ENCODE measurements at places on chromosomes 13 and 19.
A peak's percentile ranks its signal among the peaks of the same experiment; 100 is the strongest.

GRCh38 chr19:16143399-16144215 lies at the start of gene HSH2D:
Gene HSH2D (plus strand): TSS chr19:16143685. CDS start chr19:16148751, 5,066 bp downstream.
- DNase-seq = peak; percentile 83

DNA sequence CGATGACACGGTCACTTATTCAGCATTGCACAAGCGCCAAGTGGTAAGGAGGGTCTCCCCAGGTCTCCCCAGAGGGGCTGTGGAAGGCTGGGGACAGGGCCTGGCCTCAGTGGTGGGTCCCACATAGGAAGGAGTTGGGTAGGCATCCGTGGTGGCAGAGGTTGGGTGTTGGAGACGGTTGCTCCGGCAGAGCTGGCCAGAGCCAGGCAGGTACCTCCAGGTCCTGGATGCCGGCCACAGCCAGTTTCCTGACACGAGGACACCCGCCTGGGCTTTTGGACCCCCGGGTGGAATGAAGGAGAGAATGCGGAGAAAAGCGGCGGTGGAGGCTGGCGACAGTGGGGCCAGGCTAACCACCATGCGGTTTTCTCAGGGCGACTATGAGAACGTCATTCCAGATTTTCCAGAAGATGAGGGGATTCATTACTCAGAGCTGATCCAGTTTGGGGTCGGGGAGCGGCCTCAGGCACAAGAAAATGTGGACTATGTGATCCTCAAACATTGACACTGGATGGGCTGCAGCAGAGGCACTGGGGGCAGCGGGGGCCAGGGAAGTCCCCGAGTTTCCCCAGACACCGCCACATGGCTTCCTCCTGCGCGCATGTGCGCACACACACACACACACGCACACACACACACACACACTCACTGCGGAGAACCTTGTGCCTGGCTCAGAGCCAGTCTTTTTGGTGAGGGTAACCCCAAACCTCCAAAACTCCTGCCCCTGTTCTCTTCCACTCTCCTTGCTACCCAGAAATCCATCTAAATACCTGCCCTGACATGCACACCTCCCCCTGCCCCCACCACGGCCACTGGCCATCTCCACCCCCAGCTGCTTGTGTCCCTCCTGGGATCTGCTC lies 1.3 kb upstream of the FFAR1 start:
- peak; percentile 71 for DNase-seq

- no peak for DNase-seq
These were observed 8.0 kb downstream of the DPP9 start for GRCh38 chr19:4715529-4716221.

- DNase-seq = no peak
These were observed 26.8 kb upstream of the STARD13 start for GRCh38 chr13:33312150-33312860.

DNA sequence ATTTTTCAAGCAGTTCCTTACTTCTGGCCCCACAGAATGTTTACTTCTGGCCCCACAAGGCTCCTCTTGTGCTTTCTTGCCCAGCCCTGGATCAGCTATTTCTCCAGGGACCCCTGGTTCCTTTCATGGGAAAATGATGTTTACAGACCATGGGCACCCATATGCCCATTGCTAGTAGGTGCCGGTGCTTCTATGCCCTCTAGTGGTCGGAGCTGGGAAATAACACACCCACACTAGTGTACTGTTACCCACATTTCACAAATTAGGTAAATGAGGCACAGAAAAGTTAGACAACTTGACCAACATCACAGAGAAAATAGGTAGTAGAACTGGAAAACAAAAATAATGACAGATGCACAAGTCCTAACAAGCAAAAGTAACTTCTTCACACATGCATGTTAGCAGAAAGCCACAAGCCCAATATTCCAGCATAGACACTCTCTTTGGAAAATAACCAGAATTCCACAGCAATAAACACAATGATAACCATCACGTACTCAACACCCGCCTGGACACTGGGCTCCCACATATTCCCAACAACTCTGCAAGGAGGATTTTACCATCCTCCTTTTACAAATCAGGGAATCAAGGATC lies 1.3 kb upstream of the CEACAM6 start:
- DNase-seq = peak; percentile 41

Measured in T-cell (primary cell).